AG09319 (cell line): ENCODE measurements at places on chromosomes 6 and 20.
A peak's percentile ranks its signal among the peaks of the same experiment; 100 is the strongest.

GRCh38 chr20:21272279-21272678 lies 30.9 kb upstream of the XRN2 start:
- no peak for DNase-seq

GRCh38 chr20:53321596-53321995 lies 272.0 kb downstream of the ZNF217 start:
- DNase-seq = no peak

DNA sequence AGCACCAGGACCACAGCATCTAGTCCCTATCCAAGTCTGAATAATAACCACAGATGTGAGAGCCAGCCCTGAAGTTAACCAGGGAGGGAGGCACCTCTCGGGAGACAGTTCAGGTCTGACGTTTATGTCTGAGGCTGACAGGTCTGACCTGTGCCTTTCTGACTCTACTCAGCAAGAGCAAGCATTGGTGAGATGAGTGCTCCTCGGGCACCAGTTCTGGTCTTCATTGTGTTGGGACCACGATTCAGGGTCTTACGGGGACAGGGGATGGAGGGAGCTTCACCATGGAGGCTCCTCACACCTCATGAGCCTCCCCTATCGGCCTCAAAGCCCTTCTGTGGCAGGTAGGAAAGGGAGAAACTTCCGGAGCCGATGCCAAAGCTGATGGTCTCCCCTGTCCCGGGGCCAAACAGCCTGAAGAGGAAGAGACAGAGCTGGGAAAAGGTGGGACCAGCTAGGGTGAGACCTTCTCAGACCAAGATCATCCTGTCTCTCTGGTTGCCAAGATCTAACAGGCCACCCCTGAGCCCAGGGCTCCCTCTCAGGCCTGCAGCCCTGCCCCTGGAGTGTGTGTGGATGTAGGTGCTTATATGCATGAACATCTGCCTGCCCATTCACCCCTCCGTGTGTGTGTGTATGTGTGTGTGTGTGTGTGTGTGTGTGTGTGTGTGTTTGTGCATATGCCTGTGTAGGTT lies 170.5 kb downstream of the VEGFA start:
- no peak for DNase-seq

DNA sequence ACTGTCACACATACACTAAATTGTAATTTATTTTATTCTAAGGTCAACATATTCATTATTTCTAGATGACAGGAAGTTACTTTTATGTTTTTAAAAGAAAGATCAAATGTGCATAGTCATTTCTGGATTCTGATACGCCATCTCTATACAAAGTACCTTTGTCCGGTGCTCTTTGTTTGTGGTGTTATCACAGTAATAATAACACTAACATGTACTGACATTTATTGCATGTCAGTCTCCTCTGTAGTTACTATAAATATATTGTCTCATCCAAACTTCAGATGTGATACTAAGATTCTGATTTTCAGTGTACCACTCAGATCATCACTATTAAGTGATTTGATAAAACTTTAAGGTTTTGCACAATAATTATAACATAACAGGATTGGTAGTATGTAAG lies 90.3 kb upstream of the TPD52L1 start:
- no peak for DNase-seq

DNA sequence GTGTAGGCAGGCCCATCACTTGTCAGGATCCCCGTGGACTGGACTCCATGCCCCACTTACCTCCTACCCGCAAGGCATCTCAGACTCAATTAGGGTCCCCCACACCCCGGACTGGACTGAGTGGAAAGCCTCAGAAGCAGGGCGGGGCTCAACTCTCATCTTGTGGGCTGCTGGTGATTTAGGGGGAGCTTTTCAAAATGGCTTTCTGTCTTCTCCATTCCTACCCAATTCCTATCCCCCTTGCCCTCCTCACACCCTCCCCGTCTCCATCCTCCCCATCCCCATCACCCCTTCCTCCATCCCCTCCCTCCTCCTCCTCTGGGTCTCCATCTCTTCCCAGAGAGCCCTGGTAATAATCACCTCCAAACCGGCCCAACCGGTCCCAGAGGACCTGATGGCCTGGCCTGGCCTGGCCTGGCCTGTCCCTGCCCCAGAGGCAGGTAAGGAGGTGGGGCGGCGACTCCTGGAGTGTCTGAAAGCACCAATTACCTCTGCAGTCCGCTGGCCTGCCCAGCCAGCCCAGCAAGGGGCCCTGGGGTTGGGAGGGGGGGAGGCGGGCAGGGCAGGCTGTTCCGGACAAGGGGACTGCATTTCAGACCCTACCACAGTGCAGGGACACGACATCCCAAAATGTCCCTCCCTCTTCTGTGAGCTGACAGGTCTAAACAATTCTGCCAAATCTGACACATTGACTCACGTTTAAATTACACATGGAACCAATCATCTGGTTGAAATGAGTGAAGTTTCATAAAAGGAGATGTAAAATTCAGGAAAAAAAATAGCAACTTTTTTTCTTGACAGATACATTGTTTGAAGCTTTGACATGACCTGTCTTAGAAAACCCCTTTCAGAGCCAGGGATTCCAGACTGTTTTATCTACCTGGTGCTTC lies 24.8 kb downstream of the MAFB start:
- DNase-seq = no peak

- peak; percentile 10 for DNase-seq
These were observed 175.6 kb upstream of the MYLIP start for GRCh38 chr6:15953152-15953880.

GRCh38 chr6:6785163-6785521 lies 196.6 kb downstream of the LY86 start:
- no peak for DNase-seq

DNA sequence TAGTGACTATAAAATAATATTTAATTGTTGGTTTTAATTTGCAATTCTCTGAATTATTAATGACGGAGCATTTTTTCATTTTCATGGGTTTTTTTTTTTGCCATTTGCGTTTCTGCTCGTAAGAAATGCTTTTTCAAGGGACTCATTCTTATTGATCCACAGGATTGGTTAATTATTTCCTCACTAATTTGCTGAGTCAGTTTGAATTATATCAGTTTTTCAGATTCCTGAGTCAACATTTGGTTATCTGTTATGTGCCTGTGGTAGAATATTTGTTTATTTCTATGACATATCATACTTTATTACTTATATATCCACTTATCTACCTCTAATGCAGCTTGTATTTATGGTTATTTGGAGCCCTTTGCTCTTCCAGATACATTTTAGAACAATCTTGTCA lies 257.0 kb upstream of the BTBD3 start:
- DNase-seq = no peak

DNA sequence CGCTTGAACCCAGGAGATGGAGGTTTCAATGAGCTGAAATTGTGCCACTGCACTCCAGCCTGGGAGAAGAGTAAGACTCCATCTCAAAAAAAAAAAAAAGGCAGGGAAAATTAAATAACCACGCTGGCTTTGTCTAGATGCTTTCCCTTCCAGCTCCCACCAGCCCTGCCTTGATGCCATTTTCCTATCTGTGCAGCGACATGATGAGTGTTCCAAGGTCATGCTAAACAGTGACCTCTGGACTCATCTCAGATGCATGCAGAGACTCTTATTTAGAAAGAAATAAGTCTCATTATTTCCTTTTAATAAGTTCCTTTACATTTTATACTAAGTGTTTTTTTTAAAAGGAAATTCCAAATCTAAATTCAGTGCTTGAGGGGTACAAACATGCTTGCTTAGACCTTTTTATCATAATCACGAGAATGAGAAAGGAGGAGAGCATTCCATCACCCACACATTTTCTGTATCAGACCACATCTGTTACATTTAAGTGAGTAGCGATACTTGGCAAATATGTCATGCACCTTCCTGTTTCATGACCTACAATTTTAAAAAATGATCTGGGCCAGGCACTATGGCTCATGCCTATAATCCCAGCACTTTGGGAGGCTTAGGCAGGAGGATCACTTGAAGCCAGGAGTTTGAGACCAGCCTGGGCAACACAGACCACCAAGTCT lies 101.1 kb upstream of the RREB1 start:
- DNase-seq = no peak

DNA sequence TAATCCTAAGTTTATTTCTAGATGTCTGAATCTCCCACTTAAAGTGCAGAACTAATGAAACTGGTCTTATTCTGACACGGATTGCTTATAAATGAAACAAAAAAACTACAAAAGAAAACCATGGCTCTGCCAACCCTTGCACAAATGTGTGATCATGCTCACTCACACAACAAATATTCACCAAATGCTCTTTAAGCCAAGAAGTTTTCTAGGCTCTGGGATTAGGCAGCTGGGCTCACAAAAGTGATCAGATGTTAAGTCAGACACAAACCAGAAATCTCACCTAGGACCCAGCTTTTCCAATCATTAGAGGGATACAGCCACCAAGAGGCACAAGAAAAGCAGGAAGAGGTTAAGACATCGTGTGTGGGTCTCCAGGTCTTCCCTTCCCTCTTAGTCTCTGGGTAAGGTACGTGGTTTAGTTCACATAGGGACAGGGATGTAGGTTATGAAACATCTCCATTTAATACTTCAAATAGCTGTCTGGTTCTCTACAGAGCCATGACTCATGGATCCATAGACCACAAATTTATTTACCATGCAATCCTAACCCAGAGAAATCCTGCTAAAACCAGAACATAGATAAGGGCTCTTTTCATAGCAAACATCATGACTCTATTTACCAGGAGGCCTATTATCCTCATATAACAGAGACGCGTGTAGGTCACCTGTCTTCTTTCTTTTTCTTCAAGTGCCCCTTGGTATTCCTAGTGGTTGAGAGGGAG lies 165.2 kb downstream of the WDR27 start:
- DNase-seq = no peak

DNA sequence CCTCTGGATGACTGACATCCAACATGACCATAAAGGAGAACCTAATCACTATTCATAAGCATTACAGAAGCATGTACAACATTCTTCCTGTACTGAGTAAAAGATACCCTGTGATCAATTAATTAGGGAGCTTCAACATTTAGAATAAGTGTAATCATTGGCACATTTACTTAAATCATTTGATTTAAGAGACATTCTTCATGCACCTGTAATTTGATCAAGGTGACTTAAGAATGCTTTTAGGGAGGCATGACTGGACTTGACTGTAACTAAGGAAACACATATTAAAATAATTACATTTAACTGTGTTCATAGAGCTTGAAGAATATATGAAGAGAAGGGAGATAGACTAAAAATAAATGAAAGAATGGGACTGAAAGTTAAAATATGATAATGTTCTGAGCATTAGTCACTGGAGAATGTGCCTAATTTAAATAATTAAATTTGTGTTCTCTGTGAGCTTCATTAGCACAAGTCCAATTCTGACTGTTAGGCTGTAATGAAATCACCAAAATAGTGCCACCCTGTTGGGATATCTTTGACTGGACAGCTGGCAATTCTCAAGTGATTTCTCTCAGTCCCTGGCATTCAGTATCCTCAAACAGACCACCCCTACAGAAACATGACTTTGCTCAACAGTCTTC lies 295.5 kb upstream of the ADGRB3 start:
- no peak for DNase-seq

DNA sequence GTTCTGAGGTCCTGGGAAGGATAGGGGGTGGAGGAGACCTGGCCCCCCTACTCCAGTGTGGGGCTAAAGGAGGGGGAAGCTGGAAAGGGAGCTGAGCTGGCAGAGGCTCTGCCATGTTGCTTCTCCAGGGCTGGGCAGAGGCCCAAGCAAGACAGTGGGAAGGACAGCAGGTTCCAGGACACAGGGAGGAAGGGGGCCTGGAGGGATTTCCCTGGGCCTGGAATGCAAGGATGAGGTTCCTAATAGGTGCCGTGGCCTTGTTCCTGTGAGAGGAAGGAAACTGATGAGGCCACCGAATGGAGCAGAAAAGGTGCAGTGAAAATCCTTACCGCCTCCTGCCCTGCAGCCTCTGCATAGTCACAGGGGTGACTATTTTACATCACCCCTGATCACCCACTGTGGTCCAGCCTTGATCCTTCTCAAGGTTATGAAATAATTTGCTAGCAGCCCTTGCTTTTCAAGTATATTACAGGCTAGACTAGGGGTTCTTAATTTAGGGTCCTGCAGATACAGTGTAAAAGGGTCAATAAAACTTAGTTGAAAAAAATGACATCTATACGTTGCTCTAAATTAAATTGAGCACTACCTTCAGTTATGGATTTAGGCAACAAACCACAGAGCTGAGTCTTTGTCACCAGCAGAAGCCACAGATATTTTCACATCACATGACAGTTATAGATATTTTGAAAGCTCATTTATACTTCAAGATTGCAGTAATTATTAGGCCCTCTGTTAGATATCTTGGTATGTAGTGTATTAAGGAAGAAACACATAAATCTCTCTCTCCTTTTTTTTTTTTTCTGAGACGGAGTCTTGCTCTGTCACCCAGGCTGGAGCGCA lies 45.7 kb upstream of the RNF24 start:
- no peak for DNase-seq

DNA sequence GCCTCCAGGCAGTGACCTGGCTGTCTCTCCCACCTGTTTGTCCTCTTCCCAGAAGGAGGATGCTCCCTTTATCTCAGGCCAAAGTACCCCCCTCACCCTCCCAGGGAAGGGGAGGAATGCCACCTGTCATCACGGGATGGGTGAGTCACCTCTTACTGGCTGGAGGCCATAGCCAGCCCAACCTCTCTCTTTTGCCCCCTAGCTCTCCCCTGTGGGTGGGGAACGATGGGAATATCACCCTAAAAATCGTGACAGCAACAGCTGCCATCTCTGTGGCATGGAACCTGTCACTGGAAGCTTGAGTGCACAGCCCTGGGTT lies 137.5 kb upstream of the PTPN1 start:
- DNase-seq = no peak

DNA sequence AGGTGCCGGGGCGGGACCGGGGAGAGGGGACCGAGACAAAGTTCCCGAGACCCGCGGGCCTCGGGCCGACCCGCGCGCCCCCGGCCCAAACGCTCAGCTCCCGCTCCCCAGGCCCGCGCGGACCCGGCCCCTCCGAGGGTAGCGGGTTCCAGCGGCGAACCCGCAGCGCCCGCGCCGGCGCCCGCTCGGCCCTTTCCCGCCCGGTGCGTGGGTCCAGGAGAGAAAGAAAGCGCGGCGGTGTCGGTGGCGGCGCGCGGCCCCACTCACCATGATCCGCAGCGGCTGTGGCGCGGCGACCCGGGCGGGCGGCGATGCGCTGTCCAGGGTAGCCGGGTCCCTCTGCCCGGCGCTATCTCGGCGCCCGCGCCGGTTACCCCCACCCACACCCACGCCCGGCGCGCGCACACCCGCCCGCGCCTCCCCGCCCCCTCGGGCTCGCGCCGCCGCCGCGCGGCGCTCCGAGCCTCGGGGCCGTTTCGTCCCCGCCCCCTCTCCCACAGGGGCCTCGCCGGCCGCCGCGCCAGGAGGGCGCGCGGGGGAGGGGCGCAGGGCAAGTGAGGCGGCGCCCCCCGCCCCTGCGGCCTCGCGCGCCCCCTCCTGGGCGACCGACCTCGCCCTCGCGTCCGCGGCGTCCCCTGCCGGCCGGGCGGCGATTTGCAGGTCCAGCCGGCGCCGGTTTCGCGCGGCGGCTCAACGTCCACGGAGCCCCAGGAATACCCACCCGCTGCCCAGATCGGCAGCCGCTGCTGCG lies at the start of gene ELOVL2:
Gene ELOVL2 (minus strand): TSS at position 345 of the 751 bp plus-strand sequence. CDS start 75 bp downstream, at position 270.
- DNase-seq = no peak

DNA sequence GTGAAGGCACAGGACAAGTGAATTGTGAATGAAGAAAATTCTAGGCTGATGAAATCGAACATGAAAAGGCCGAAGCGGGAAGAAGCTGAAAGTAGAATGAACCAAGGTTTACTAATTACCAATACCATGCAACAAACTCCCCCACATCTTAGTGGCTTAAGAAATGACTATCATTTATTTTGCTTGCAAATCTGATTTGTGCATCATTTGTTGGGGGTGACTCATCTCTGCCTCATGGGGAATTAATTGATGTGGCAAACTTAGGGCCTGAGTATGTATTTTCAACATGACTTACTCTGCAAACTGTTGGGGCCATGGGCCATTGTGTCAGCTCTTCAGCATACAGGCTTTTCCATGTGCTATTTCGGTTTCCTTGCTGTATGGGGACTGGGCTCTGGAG lies 26.8 kb downstream of the PPP1R14C start:
- DNase-seq = no peak

GRCh38 chr6:91575032-91575431 lies 988.2 kb upstream of the MAP3K7 start:
- DNase-seq = no peak
